ENCODE measurements at places on chromosomes 12 and 14.

GRCh38 chr12:82896979-82897378 is 210.3 kb downstream of the TMTC2 start:
- DNase-seq: no peak

- DNase-seq: no peak
Observed at GRCh38 chr12:63949902-63950301, 105.4 kb downstream of the SRGAP1 start.

DNA sequence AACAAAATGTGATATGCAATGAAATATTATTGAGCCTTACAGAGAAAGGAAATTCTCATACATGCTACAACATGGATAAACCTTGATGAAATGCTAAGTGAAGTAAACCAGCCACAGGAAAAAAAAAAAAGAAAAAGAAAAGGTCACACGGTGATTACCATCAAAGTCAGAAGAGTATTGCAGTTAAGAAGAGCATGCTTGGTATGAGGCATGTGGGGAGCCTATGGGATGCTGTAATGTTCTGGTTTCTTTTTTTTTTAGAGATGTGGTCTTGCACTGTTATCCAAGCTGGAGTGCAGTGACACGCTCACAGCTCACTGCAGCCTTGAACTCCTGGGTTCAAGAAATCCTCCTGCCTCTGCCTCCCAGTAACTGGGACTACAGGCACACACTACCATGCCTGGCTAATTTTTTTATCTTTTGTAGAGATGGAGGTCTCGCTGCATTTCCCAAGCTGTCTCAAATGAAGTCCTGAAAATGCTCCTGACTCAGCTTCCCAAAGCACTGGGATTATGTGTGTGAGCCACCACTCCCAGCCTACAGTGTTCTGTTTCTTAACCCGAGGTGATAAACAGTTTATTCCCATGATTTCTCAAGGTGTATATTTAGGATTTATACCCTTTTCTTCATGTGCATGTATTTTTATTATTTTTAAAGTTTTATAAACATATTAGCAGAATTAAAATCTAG is 96.2 kb downstream of the SEC23A start:
- DNase-seq: no peak

GRCh38 chr12:127711108-127711507 is 555.9 kb upstream of the TMEM132C start:
- DNase-seq: no peak

- no peak for DNase-seq
Observed at GRCh38 chr12:57552835-57553313, 3.0 kb downstream of the KIF5A start.

- DNase-seq: no peak
Observed at GRCh38 chr12:31528095-31528494, 62.8 kb downstream of the DENND5B start.

DNA sequence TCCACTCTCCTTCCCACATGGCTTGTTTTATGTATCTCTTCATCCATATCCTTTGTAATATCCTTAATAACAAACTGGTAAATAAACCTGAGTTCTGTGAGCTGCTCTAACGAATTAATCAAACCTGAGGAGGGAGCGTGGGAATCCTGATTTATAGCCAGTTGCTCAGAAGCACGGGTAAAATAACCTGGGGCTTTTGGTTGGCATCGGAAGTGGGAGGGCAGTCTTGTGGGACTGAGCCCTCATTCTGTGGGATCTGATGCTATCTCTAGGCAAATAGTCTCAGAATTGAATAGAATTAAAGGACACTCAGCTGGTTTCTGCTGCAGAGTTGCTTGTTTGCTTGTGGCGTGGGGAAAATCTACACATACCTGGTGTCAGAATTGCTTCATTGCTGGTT is 17.5 kb upstream of the LDHB start:
- no peak for DNase-seq

- DNase-seq: no peak
Observed at GRCh38 chr12:46401662-46402061, 29.1 kb upstream of the SLC38A2 start.

DNA sequence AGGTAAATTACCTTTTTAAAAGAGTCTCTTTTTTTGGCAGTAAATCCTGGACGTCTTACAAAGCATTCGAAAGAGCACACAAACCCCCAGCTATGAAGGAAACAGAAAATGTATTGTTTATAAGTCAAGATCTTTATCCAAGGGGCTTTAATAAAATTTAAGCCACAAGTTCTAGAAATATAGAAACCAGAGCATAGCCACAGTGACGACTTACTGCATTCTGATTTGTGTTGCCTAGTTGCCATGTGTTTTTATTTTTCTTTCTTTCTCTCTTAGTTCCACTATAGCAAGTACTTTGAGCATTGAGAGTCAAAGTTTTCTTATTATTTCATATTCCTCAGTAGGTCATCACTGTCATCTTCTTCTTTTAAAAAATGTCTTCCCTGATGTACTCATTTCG is 47.8 kb upstream of the TBPL2 start:
- DNase-seq: no peak

DNA sequence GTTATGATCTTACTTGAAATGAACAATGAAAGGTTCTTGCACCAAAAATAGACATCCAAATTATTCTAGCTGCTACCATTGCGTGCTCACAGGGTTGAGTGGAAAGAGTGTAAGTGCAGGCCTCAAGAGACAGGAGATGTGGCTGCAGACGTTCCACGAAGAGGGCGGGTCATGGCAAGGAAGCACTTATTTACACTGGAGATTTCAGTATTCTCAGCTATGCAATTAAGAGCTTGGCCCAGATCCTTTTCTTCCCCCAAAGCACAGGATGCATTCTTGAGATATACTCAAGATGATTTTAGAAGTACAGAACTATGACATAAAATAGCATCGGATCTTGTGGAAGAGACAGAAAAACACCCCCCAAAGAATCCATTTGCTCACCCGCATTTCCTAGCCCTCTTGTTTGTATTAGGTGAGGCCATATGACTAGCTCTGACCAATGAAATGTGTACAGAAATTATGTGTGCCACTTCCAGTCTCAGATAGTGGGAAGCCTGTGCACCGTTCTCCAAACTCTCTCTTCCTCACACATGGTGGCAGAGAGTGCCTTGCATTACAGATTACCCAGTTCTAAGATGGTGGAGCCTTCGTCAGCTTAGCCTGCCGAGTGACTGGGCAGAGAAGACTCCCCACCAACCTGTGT is 261.4 kb downstream of the TTC8 start:
- DNase-seq: no peak

DNA sequence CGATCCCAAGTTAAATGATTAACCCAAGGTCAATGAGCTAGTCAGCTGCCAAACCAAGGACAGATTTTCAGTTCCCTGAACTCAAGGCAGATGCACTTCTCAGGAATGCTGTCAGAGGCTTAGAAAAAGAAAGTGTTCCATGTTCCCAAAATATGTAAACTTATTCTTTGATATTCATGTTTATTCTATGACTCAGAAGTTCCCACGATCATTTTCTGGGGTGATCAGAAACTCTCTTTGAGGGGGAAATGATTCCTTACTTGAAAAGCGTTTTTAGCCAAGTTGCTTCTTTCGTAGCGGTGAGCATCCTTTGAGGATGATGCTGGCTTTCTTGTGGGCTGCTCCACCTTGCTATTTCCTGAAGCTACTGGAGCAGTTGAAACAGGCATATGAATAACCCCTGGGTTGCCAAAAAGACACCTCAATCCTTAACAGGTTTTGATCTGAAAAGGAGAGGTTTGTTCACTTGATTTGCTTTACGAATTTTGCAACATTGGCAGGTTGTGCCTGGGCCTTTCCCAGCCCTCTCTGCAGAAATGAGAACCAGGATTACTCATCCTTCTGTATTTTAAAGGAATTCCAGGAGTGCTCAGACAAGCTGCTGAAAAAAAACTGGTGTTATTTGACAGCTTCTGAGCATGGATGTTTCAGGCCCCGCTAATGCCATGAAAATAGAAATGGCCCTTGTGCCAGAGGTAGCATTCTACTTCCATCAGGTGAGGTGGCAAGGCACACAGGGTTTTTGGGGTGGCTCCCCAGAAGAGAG is 121.4 kb upstream of the HIF1A start:
- DNase-seq: no peak

DNA sequence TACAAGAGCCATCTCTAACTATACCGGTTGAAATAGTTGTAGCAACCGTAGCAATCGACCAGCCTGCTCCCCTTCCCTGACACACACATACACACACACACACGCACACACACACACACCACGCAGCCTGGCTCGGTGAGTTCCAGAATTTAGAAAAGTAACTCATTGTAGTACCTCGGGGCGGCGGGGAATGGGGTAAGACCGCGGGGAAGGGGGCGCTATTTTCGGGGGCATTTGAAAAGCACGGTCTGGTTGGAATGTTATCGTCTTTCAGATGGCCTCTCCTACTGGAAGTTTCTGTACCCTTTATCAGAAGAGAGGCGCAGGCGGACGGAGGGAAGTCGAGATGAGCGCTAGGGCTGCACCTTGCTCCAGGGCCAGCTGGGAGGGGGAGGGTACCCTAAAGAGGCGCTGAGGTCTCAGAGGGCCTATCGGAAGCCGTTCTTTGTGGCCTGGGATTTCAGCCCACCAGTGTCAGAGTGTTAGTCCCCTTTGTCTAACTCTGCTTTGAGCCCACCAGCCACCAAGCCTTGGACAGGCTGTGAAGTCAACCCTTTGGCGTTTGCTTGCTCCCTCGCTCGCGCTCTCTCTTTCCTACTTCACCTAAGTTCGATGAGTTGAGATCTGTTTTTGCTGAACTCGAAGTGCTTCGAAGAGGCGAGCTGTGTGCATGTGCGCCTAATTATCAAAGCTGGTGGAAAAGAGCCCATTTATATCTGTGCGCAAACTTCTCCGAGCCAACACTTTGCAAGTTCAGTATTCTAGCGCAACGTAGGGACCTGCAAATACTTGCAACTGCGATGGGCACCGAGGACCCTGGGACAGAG is 837 bp downstream of the COL2A1 start:
- DNase-seq: peak; percentile 52

GRCh38 chr14:29587761-29588470 is 339.7 kb downstream of the PRKD1 start:
- DNase-seq: no peak

DNA sequence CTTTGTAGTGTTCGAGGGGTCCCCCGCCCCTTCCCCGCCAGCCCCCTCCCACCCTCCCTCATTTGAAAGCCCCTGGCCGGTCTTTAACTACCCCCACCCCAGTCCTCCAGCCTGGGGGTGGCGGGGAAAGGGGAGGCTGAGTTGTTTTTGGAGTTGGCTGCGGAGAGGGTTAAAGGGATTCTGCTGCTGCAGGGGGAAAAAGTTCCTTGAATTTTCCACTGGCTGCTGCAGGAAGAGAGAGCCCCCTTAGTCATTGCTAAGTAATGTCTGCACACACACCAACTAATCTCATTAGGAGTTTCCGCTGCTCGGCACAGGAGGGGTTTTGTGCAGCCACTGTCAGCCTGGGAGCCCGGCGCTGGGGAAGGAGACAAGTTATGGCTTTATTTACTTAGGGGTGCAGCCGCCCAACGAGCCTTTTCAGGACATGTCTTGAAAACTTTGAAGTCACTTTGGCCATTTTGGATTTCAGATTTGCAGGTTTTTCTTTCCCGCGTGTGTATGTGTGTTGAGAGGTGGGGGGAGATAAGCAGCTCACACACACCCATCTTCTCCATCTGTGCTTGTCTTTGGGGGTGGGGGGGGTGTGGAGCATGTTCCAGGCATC is 1.8 kb downstream of the ELK3 start:
- DNase-seq: no peak

GRCh38 chr12:92987362-92987761 is 58.3 kb upstream of the EEA1 start:
- DNase-seq: no peak

- peak; percentile 48 for DNase-seq
Observed at GRCh38 chr12:6383572-6384498, at the start of gene LTBR. TSS of gene LTBR (plus strand) at chr12:6384162. CDS start at chr12:6384359, 197 bp downstream.

- DNase-seq: no peak
Observed at GRCh38 chr12:42812086-42812485, 222.5 kb upstream of the PRICKLE1 start.

- DNase-seq: peak; percentile 35
Observed at GRCh38 chr14:106044949-106045596, 518.7 kb downstream of the TMEM121 start.

DNA sequence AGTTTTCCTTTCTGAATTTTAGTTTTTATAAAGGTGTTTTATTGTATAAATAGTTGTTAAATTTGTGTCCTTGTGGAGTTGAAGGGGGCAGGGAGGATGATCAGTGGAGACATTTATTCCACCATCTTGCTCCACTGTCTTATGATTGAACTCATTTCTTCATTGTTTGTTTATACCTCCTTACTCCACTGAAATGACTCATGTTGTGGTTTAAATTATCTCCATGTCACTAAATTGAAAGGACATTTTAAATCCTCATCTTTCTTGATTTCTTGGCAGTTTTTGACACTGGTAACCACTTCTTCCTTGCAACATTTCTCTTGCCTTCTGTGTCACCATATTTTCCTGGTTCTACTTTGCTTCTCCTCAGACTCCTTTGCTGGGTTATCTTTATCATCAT is 23.6 kb upstream of the FERMT2 start:
- DNase-seq: no peak
